ENCODE measurements at places on chromosomes 1 and 21.

GRCh38 chr1:174243451-174244000 is 84.2 kb downstream of the RABGAP1L start:
- no peak for DNase-seq

GRCh38 chr1:29650041-29650400 is 413.7 kb downstream of the PTPRU start:
- no peak for DNase-seq

DNA sequence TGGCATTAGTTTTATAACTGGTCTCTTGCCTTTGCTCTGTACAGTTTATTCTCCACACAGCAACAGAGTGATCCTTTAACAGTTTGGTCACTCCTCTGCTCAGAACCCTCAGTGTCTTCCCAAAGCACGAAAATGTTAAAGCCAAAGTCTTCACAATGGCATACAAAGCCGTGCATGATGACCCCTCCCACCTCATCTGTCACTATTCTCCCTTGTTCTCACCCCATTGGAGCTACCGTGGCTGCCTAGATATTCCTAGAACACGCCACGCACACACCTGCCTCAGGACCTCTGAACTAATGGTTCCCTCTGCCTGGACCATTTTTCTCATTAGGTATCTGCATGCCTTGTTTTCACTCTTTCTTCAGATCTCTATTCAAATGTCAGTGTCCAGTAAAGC is 8.6 kb upstream of the SEMA4A start:
- DNase-seq, result no peak

DNA sequence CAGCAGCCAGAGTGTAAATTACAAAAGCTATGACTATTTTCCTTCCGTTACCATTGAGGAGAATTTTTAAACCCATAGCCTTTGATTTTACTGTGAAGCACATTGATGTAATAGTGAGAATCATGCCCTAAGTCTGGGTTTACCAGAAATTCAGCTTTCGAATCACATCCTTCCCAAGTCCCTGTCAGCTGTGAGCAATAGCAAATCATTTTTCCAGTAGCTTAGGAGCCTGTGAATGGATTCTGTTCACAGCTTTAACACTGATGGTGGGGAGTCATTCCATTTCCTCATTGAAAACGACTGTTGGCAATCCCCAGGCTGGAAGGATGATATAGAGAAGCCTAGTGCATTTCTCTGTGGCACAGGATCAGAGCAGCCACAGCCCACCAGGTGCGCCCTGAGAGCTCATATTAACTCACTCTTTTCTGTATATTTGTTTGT is 82.2 kb upstream of the C1orf105 start:
- DNase-seq, result no peak

GRCh38 chr1:30748699-30749401 is 8.7 kb downstream of the LAPTM5 start:
- DNase-seq, result no peak

GRCh38 chr1:160449494-160449893 is 49.1 kb downstream of the VANGL2 start:
- no peak for DNase-seq

DNA sequence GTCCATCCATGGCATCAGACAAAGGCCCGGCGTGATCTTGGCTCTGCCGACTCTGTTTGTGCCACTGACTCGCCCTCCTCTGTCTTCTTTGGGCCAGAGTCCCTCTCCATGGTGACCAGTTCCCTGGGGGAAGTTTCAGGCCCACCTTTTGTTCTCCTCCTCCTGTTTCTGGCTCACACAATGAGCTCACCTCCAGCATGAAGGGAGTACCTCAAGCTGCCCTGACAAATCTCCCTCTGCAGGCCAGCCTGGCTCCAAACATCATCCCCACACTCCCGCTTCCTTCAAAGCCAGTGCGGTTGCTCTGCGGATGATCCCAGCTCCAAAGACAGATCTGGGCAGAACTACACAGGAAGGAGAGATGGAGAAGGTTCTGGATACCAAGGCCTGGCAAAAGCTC is 576.6 kb downstream of the NPHP4 start:
- DNase-seq, result no peak

GRCh38 chr1:47751193-47751592 is 246.0 kb downstream of the TRABD2B start:
- no peak for DNase-seq

- DNase-seq, result no peak
Observed at GRCh38 chr21:17783481-17784179, 35.5 kb downstream of the C21orf91 start.

GRCh38 chr1:210043058-210043457 is 105.0 kb downstream of the SYT14 start:
- no peak for DNase-seq

GRCh38 chr1:13595411-13595810 is 11.8 kb downstream of the PDPN start:
- no peak for DNase-seq
